ENCODE measurements at places on chromosomes 11 and 22.

- no peak for DNase-seq
These were observed 22.1 kb downstream of the RNF141 start for GRCh38 chr11:10518891-10519290.

- no peak for DNase-seq
These were observed 972 bp upstream of the TSSC4 start for GRCh38 chr11:2399488-2400068.

- no peak for DNase-seq
These were observed 31.4 kb upstream of the CCDC89 start for GRCh38 chr11:85717429-85717828.

GRCh38 chr11:131609337-131609736, 238.9 kb downstream of the NTM start:
- no peak for DNase-seq

DNA sequence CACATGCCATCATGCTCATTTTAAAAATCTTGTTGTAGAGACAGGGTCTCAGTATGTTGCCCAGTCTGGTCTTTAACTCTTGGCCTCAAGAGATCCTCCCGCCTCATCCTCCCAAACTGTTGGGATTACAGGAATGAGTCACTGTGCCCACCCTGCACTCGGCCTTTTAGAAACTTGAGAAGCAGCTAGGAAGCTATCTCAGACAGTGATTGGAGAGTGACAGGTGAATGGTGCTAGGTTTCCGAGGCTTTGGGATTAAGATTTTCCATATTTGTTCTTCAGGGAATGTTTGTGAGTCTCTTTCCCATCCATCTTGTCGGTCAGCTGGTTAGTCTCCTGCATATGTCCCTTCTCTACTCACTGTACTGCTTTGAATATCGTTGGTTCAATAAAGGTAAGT, 10.5 kb downstream of the EI24 start:
- no peak for DNase-seq

DNA sequence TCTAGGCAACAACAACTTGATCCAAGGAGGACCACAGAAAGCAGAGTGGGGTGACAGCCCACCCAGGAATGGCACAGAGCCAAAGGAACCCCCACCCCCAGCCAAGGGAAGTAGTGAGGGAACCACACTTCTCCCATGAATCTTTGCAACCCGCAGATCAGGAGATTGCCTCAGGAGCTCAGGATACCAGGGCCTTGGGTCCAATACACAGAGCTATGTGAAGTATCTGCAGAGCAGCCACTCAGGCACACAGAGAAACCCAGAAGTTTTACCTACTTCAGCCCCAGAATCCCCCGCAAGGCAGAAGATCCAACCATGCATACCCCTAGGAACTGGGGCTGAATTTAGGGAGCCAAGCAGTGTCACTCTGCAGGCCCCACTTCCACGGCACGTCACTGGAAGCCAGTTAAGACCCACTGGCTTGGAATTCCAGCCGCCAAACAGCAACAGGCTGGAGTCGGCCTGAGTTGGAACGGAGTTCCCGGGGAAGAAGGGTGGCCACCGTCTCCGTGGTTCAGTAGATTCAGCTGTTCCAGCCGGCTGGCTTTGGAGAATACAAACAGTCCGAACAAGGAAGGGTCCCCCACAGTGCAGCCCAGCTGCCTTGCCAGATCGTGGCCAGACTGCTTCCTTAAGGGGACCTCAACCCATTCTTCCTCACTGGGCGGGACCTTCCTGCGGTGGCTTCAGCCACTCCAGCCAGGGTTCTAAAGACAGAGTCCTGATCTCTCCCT, 174.1 kb downstream of the TTC28 start:
- DNase-seq = no peak

DNA sequence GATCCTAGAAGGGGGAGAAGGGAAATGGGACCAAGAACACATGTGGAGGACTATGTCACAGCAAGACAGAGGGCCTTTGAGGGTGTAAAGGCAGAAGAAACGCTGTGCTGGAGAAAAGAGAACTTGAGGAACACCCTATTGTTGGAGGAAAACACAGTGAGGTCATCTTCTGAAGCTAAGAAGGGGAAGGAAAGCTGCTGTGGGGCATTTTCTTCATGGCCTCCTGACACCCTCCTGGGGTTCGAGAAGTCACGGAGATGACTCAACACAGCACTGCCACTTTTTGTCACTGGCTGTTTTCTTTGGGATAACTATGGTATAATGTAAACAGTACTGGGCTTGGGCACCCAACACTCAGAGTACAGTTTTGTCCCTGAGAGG, 492.6 kb upstream of the CADM1 start:
- no peak for DNase-seq

DNA sequence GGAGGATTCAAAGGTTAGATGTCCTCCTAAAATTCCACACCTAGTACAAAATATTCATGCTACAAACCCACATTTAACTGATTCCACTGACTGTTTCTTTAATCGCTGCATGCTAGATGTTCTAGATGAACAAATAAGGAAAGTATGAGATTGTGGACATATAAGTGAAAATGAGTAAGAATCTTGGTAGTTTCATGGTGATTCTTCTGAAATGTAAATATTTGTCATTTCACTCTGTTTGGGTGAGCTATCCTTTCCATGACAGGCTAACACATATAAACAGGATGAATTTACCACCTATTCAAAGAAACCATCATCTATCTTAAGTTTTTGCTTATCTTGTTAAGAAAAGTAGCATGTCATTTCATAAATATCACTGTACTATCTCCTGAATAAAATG, 14.8 kb downstream of the OR5B3 start:
- DNase-seq = no peak

- no peak for DNase-seq
These were observed 18.5 kb downstream of the RELT start for GRCh38 chr11:73394416-73395296.

DNA sequence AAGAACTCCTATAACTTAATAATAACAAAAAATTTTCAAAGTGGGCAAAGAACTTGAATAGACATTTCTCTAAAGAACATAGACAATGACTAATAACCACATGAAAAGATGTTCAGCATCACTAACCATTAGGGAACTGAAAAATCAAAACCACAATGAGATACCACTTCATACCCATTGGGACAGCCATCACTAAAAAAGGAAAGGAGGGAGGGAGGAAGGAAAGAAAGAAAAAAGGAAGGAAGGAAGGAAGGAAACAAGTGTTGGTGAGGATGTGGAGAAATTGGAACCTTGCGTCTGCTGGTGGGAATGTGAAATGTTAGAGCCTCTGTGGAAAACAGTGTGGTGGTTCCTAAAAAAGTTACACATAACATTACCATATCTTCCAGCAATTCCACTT, 55.8 kb downstream of the MS4A13 start:
- no peak for DNase-seq

GRCh38 chr22:34587357-34588356, 478.3 kb upstream of the ISX start:
- DNase-seq = no peak

GRCh38 chr11:132100583-132100982, 730.2 kb downstream of the NTM start:
- DNase-seq = no peak

- no peak for DNase-seq
These were observed 15.1 kb downstream of the SPTBN2 start for GRCh38 chr11:66713746-66714480.

GRCh38 chr11:16812274-16812673, 73.8 kb downstream of the C11orf58 start:
- DNase-seq = no peak

DNA sequence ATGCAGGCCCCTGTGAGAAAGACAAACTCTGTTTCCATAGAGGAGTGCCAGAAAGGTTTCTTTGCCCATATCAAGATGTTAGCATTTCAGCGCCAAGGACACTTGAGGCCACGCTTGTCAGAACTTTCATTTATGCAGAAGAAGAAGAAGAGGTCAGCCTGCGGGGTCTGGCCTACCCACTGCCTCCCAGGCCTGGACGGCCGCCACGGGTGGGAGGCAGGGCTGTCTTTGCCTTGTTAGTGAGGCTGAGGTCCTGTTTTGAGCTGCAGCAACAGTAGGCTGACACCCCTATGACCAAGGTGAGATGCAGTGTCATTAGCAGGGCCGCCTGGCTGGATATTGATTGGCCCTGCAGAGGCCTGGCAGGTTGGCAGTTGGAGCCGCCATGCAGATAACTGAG, 183.9 kb downstream of the GRIK4 start:
- DNase-seq = no peak

GRCh38 chr11:122813176-122813893, 25.0 kb upstream of the CRTAM start:
- no peak for DNase-seq

DNA sequence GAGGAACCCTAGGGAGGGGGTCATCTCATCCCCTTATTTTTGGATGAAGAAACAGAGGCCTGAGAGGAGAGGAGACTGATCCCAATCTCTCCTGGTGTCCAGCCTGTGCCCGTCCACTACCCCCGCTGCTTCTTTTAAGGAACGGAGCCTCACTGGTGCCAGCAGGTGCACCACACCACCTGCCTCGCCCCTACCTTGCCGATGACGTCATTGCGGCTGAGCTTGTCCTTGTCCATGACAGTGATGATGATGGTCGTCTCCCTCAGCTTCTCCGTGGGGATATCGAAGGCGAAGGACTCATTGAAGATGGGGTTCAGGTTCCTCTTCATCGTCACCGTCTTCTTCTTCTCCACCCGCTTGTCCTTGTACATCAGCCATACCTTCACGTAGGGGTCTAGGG, 14.3 kb downstream of the LRRC10B start:
- DNase-seq = no peak

All from stimulated activated CD8-positive, alpha-beta memory T cell treated with anti-CD3 and anti-CD28 coated beads, Interleukin-4, amount 100 ng/mL, for 1 hour (primary cell).